ENCODE measurements at places on chromosomes 7 and 10. TPM values are rescaled to one million over a fixed set of nuclear protein-coding genes. Genes with fewer than 3 reads are reported as not detected.

Gene NRCAM
- polyA plus RNA-seq, result 11.1 TPM

Gene CLRN3
- polyA plus RNA-seq, result not detected

Gene EBF3
- not detected for polyA plus RNA-seq

Gene MSRB2
- polyA plus RNA-seq, result 12.2 TPM

Gene TMEM178B
- not detected for polyA plus RNA-seq

Gene CPN1
- polyA plus RNA-seq, result not detected

Gene MSMB
- polyA plus RNA-seq, result not detected

Gene PSMA2
- 199 TPM for polyA plus RNA-seq

Gene LOXL4
- polyA plus RNA-seq, result not detected

Gene ANKRD2
- polyA plus RNA-seq, result not detected

Gene BHLHA15
- not detected for polyA plus RNA-seq

Gene FAM131B
- polyA plus RNA-seq, result 0.44 TPM

Gene NPTX2
- not detected for polyA plus RNA-seq

Gene TRIM73
- polyA plus RNA-seq, result 0.70 TPM

Gene TRIM50
- not detected for polyA plus RNA-seq

Gene LRRC17
- polyA plus RNA-seq, result not detected

Gene LRCH4
- 131 TPM for polyA plus RNA-seq

Gene SHH
- polyA plus RNA-seq, result not detected

Gene CDC14C
- polyA plus RNA-seq, result not detected

Gene PAX4
- polyA plus RNA-seq, result not detected

Gene SPDYE9
- polyA plus RNA-seq, result 0.14 TPM

Gene SNX10
- 14.7 TPM for polyA plus RNA-seq

Gene TAS2R4
- polyA plus RNA-seq, result not detected

Gene LEP
- not detected for polyA plus RNA-seq

Gene GPER1
- polyA plus RNA-seq, result not detected

Gene CRYGN
- 0.69 TPM for polyA plus RNA-seq

Gene GUSB
- 49.6 TPM for polyA plus RNA-seq

Gene AZGP1
- polyA plus RNA-seq, result not detected

Gene AGR3
- not detected for polyA plus RNA-seq

Gene MMRN2
- polyA plus RNA-seq, result not detected

Gene NEUROD6
- polyA plus RNA-seq, result not detected

Gene SLC26A3
- polyA plus RNA-seq, result not detected

Gene CNPY1
- polyA plus RNA-seq, result not detected

Gene AKR1C4
- polyA plus RNA-seq, result not detected

Gene PPP1R17
- not detected for polyA plus RNA-seq

Gene ACTL6B
- polyA plus RNA-seq, result not detected

Gene TMEM140
- polyA plus RNA-seq, result 20.2 TPM

Gene DGKI
- not detected for polyA plus RNA-seq

Gene ACTA2
- polyA plus RNA-seq, result not detected

Gene LRRC61
- 17.8 TPM for polyA plus RNA-seq

Gene KIF11
- polyA plus RNA-seq, result 0.20 TPM

Gene PNLIP
- polyA plus RNA-seq, result not detected

Gene ALDH18A1
- 48.5 TPM for polyA plus RNA-seq

Gene LRRTM3
- polyA plus RNA-seq, result not detected

Gene PDK4
- not detected for polyA plus RNA-seq

Gene UTF1
- polyA plus RNA-seq, result not detected

Gene TMEM184A
- not detected for polyA plus RNA-seq

Gene ANKRD30A
- polyA plus RNA-seq, result not detected

Gene CHCHD1
- 44.6 TPM for polyA plus RNA-seq

Gene C10orf67
- polyA plus RNA-seq, result not detected

Gene INHBA
- not detected for polyA plus RNA-seq

Data from naive thymus-derived CD8-positive, alpha-beta T cell (primary cell).